Sigmoid colon (tissue), 7 donors: ENCODE measurements at places on chromosomes 5 and 9. TPM values are rescaled to one million over a fixed set of nuclear protein-coding genes. Genes with fewer than 3 reads are reported as not detected.
A peak's percentile ranks its signal among the peaks of the same experiment; 100 is the strongest.

GRCh38 chr5:35117967-35118366 is 70.2 kb upstream of the AGXT2 start:
- no peak for DNase-seq

Gene SMIM33
- total RNA-seq, result not detected

Gene ADAMTSL2
- 0.33 TPM for total RNA-seq

Gene FGF18
- not detected for total RNA-seq

GRCh38 chr9:68574150-68574549 is 33.5 kb upstream of the TMEM252 start:
- DNase-seq, result no peak

GRCh38 chr5:1800472-1801221 is 560 bp upstream of the NDUFS6 start:
- no peak for DNase-seq

DNA sequence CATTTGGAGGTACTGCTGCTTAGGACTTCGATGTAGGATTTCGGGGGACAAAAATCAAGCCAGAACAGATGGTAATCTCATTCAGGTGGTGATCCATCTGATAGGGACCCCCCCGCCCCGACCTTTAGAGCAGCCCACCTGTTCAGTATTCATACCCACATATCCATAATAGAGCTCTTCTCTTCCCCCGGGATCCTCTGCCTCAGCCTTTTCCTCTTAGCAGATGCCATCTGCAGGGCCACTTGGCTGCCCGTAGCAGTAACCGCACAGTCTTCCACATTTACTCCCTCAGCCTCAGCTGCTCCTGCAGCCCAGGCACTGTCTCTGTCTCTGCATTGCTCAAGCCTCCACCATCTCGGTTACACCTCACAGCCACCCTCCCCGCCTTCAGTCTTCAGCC is 65.8 kb upstream of the RARS1 start:
- no peak for DNase-seq

DNA sequence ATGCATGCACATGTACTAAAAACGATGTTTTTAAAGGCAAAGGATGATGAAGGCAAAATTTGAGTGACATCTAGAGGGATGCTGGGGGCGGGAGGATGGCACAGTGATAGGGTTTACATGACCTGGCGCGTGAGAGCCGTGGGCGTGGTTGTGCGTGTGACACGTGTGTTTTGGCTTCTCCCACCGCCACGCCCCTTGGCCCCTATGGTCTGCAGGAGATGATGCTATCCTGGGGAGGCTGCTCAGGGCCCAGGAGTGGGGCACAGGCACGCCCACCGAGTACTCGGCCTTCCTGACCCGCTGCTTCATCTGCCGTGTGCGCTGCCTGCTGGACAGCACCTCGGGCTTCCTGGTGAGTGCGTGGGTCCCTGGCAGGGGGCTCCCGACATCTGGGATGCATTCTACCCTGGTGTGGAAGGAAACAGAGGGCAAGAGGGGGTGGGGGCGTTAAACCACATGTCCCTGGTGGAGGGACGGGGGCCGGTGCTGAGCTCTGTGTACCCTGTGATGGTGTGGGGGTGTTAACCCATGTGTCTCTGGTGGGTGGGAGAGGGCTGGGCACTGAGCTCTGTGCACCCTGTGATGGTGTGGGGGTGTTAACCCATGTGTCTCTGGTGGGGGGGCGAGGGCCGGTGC is 19.2 kb upstream of the EXOC3 start:
- peak; percentile 53 for DNase-seq
